ENCODE measurements at places on chromosomes 12 and 14.

- peak; percentile 51 for DNase-seq
These were observed 43.5 kb downstream of the C14orf132 start for GRCh38 chr14:96082420-96083300.

- DNase-seq: no peak
These were observed 96.0 kb downstream of the TGFB3 start for GRCh38 chr14:75885829-75886228.

DNA sequence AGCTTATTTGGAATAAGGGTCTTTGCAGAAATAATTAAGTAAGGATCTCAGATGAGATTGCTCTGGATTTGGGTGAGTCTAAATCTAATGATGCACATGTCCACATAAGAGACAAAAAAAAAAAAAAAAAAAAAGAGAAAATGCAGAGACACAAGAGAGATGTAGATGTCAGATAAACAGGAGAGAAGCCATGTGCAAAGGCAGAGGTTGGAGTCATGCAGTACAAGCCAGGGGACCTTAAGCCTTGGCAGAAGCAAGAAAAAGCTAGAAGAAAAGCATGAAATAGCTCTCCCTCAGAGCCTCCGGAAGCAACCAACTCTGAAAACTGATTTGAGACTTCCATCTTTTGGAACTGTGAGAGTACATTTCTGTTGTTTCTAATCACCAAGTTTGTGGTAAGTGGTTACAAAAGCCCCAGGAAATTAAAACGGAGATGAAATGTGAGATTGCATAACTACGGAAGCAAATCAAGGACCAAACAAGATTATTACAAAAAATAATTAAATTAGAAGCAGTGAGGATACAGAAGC is 1304.0 kb upstream of the SEL1L start:
- no peak for DNase-seq

- DNase-seq: no peak
These were observed 51.1 kb downstream of the APAF1 start for GRCh38 chr12:98696036-98696646.

GRCh38 chr12:20366776-20367409 is 1.4 kb upstream of the PDE3A start:
- no peak for DNase-seq

DNA sequence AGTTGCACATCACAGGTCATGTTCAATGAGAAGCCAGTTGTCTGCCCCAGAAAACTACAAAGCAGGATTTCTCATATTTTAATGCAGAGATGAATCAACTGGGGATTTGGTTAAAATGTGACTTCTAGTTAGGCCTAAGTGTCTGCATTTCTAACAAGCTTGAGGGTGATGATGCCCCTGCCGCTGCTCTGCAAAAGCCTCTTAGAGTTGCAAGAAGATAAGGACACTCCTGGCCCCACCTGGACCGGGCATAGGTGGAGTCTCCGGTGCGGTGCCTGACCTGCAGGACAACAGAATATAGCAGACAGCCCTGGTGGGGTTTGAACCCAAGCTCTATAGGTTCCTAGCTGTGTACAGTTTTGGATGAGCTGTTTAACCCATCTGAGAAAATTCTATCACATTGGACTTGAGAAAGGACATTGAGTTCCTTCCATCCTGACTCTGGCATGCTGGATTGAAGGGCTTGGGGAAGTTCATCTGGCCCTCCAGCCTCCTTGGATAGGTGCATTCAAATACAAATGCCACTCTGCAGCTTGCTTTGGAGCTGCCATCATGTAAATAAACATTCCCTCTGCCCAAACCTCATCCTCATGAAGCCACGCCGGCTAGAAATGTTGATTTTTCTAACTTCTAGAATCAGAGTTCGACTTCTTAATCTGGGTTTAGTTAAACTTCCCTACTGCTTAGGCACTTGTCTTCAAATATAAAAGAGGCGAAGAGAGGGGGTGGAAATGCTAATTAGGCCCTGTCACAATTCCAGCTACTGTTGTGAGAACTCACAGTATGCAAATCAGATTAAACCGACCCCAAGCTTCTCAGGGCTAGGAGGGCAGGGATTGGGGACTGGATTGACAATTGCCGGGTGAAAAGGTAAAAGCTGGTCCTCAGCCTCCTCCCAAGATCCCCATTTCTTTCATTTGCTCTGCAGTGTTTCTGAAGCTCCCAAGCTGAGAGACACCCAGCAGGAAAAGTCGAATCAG is 1225.6 kb downstream of the VRK1 start:
- DNase-seq: no peak

GRCh38 chr12:11553871-11554533 is 95.5 kb upstream of the ETV6 start:
- DNase-seq: no peak

DNA sequence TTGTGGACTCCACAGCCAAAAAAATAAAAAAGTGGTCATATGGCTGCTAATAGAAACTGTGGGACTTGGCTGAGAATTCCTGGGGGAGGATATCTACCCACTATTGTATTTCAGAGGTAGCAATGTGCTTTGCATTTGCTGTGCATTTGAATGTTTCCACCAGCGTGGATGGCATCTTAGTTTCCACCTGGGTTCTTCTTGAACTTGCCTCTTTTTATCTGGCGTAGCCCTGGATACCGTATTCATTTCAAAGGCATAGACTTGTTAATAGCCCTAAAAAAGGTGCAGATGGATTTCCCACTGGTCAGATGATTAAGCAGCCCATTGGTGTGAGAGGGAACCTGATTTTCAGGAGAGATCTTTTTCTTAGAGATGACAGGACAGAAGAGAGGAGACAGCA is 1.9 kb upstream of the MYF5 start:
- no peak for DNase-seq
